Spinal cord (tissue), 10 donors: ENCODE measurements at places on chromosomes 1 and 21. TPM values are rescaled to one million over a fixed set of nuclear protein-coding genes. Genes with fewer than 3 reads are reported as not detected.

ITGB2 gene
- 19.2 TPM for total RNA-seq

DNA sequence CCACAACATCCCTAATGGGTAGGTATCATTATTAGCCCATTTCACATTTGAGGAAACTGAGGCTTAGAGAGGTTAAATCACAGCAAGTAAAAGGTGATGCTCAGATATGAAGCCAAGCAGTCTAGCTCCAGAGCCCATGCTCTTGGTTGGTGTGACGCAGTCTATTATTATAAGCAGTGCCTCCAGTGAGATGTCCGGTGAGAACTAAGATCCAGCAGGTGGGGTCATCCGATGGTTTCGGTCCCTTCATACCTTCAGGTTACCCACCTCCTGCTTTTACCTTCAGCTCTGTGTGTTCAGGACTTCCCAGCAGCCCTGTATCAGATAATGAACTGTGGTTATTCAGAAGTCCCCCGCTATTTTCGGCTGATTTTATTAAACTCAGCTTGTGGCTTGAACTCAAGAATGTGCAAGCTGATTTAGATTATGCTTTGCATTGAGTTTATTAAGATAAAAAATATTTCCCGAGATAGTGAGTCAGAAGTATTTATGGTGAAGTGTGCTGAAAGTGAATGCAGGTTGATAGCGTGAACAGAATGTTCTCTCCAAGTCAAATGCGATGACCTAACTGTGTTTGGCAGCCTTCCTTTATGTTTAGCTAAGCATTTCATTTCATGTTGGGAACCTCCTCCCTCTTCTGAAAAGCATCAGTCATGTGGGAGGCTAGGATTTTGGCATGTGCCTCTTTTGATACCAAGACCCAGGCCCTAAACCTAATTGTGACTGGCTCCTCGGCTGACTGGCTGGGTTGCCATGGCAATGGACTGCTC is 160.9 kb upstream of the UBE2U start:
- no peaks in the 10 kb centered on the region for H3K27me3 ChIP-seq
- peaks cover 4% of the 10 kb centered on the region for H3K4me1 ChIP-seq

KRTAP10-4 gene
- not detected for total RNA-seq

CFAP74 gene
- total RNA-seq: 4.1 TPM

DNA sequence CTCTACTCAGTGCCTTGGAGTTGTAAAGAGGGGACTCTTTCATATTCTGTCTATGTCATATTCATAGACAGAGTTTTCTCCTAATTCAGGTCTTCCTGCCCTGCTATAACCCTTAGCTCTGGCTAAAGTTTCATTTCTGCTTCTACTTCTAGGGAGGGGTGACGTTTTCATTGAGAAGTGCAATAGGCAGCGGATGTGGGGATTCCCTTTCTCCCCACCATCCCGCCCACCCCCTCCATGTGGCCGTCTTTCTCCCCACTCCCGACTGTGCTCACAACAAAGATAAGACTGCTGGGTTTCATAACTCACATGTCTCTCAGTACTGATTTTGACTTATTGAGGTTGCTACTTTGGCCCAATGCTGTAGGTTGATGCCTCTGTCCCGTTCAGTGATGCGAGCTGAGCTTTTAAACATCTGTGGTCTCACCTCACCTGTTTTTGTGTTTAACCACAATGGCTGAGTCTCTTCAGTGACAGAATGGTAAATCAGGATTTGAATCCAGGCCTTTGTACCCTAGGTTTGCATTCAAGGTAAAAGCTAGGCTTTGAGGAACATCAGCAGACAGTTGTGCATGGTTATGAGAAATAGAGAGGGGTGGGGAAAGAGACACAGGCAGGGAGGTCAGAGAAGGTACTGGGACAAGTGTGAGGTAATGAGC is 7.8 kb upstream of the KIF14 start:
- H3K4me3 ChIP-seq: no peak overlapping the region
- no peaks in the 10 kb centered on the region for H3K36me3 ChIP-seq
- H3K27me3 ChIP-seq: no peaks in the 10 kb centered on the region
- peaks cover 13% of the 10 kb centered on the region for H3K4me1 ChIP-seq
- H3K27ac ChIP-seq: no peak overlapping the region

SPRR4 gene
- not detected for total RNA-seq

DYNLT5 gene
- total RNA-seq: 25.4 TPM

- peaks cover 71% of the 10 kb centered on the region for H3K4me1 ChIP-seq
- peaks cover 67% of the 10 kb centered on the region for H3K36me3 ChIP-seq
Measured at GRCh38 chr21:44304877-44305293, 5.0 kb downstream of the PFKL start.

DNA sequence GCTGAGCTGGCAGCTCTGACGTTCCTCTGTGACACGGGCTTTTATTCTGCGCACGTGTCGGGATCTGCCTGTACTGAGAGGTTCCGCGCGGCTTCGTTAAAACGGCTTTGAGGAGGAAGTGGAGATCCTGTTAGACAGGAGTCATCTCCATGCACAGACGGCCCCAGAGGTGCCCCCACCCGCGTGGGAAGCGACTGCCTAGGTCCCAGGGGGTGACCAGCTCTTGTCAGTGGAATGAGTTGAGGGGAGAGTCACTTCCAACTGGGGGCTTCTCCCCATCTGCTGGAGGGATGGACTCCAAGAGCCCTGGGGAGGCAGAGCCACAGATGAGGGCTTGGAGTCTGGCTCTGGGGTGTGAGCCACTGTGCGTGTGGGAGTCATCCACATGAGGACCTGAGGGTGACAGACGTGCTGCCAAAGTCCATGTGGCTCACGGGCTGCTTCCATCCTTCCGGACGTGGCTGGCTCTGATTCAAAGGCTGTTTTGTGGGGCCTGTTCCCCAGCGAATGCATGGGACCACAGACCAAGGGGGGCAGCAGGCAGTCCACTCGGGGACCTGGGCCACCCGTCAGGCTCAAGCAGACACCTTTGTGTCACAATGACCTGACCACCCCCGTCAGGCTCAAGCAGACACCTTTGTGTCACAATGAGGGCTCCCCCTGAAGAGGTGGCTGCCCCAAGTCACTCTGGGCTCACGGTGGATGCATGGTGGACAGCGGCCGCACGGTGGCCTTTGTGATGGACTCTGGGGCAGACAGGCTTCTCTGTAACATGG is 26.8 kb downstream of the PTTG1IP start:
- no peak overlapping the region for H3K27ac ChIP-seq
- peaks cover 42% of the 10 kb centered on the region for H3K36me3 ChIP-seq
- no peak overlapping the region for H3K4me3 ChIP-seq
- peaks cover 20% of the 10 kb centered on the region for H3K4me1 ChIP-seq

DNA sequence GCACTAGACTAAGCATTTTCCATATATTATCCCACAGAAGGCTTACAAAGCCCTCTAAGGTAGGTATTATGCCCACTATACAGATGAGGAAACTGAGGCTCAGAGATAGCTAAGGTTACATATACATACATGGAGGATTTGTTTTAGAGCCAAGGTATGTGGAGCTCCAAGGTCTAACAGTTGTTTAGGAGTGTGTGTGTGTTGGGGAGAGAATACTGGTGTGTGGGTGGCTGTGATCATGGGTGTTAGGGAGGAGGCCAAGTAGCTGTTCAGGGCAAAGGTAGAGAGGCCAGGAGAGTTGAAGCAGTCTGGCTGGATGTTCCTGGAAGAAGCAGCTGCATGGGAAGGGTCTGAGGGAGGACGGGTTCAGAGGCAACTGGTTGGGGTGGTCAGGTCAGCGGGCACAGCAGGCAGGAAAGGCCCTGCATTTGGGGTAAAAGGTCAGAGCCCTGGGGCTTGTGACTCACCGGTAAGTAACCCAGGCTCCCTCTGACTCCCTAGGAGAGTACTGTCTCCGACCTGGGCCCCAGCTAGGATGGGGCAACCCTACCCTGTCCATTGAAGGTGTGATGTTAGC is 5.1 kb upstream of the LDLRAP1 start:
- no peaks in the 10 kb centered on the region for H3K36me3 ChIP-seq
- H3K27ac ChIP-seq: no peak overlapping the region
- DNase-seq: no peak
- peaks cover 10% of the 10 kb centered on the region for H3K4me1 ChIP-seq

DNA sequence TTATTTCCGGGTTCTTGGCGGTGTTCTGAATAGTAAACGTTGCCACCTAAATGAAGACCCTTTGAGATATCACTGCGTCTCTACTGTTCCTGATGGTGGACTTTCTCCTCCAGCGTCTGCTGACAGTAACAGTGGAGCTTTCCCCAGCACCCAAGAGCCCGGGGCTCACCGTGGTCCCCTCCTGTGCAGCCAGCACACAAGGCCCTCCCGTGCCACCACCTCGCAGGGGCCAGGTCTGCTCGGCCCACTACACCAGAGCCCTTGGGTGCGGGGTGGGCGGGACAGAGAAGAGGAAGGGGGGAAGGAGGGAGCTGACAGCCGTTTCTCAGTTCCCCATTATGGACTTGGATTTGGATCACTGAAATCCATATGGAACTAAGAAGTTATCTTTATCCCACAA is 61.2 kb upstream of the TRAPPC10 start:
- no peak overlapping the region for H3K4me3 ChIP-seq
- H3K4me1 ChIP-seq: peaks cover 4% of the 10 kb centered on the region
- H3K27me3 ChIP-seq: no peaks in the 10 kb centered on the region
- no peak overlapping the region for H3K27ac ChIP-seq

RASSF5 gene
- total RNA-seq: 13.7 TPM

ERVH48-1 gene
- 0.17 TPM for total RNA-seq

DNA sequence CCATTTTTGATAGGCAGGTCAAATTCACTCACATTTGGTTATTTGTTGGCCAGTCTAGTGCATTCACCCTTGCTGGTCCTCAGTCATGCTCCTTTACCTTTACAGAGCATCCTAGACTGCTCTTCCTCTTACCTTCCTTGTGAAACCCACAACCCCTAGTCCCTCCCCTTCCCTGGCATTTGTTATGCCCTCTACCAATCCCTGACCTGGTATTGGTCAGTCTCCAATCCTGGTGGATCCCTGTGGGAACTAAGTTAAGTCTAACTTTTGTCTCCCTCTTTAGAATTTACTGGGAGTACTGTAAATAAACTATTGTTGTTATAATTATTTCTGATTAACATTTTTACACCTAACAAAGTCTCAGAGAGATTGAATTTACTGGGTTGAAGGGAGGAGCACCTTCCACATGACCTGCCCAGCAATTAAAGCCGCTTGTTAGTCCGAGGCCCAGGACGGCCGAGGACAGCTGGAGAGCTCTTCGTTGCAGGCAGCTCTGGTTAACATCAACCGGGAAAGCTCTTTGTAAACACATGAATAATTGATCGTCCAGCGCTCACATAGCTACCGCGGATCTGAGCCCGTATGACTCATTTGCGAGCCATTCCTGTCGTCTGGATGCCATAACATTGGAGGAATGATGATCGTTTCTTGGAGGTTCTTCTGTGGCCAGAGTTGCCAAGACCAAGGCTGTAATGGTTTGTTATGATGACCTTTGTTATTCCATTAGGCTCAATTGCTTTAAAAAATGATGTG is 31.9 kb downstream of the MTARC1 start:
- DNase-seq: no peak
- no peak overlapping the region for H3K4me3 ChIP-seq
- H3K27ac ChIP-seq: no peak overlapping the region
- H3K4me1 ChIP-seq: no peaks in the 10 kb centered on the region
- no peaks in the 10 kb centered on the region for H3K27me3 ChIP-seq

DNA sequence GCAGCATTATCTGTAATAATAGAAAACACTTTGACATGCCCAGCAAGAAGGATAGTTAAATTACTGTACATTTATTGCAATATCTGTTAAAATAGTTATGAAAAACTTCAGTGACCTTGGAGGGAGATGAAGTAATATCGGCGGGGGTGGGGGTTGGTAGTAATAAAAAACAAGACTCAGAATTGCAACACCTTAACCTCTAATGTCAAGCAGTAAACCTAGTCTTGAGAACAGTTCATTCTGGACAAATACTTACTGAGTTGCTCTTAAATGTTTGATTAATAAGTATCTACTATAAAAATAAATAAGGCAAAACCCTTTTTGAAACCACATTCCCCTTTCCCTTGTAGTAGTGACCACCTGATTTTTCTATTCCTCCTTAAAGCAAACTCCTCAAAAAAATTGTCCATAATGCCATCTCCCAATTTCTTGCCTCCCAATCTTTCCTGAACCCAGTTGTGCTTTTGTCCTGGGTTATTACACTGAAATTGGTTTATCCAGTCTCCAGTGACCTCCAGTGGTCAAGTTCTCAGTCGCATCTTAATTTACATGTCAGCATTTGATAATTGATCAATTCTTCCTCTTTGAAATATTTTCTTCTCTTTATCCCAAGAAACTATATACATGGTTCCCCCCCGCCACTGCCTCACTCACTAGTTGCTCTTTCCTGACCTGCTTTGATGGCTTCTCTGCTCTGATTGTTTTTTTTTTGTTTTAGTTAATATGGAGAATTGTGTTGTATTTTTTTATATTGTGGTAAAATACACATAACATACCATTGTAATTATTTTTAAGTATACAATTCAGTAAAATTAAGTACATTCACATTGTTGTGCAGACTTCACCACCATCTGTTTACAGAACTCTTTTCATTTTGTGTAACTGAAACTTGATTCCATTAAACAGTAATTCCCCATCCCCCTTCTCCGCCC is 36.8 kb downstream of the RAP1A start:
- DNase-seq: peak; percentile 21
- no peak overlapping the region for H3K4me3 ChIP-seq
- H3K27ac ChIP-seq: no peak overlapping the region
- no peaks in the 10 kb centered on the region for H3K4me1 ChIP-seq
- H3K36me3 ChIP-seq: no peaks in the 10 kb centered on the region
- no peaks in the 10 kb centered on the region for H3K27me3 ChIP-seq

C1orf185 gene
- not detected for total RNA-seq

NLRP3 gene
- total RNA-seq: 5.0 TPM

GRCh38 chr1:213676736-213677135 is 311.0 kb upstream of the PROX1 start:
- no peak overlapping the region for H3K27ac ChIP-seq
- no peaks in the 10 kb centered on the region for H3K36me3 ChIP-seq
- no peaks in the 10 kb centered on the region for H3K27me3 ChIP-seq
- H3K4me3 ChIP-seq: no peak overlapping the region
- no peak for DNase-seq
- H3K4me1 ChIP-seq: no peaks in the 10 kb centered on the region

LRRC8B gene
- 26.7 TPM for total RNA-seq

GRCh38 chr1:171715813-171716251 is 26.0 kb downstream of the VAMP4 start:
- no peaks in the 10 kb centered on the region for H3K27me3 ChIP-seq
- H3K4me3 ChIP-seq: no peak overlapping the region
- no peak overlapping the region for H3K27ac ChIP-seq
- H3K36me3 ChIP-seq: no peaks in the 10 kb centered on the region

HSD17B7 gene
- 29.9 TPM for total RNA-seq

TOR1AIP1 gene
- 74.7 TPM for total RNA-seq

CFAP45 gene
- total RNA-seq: 9.2 TPM

DNA sequence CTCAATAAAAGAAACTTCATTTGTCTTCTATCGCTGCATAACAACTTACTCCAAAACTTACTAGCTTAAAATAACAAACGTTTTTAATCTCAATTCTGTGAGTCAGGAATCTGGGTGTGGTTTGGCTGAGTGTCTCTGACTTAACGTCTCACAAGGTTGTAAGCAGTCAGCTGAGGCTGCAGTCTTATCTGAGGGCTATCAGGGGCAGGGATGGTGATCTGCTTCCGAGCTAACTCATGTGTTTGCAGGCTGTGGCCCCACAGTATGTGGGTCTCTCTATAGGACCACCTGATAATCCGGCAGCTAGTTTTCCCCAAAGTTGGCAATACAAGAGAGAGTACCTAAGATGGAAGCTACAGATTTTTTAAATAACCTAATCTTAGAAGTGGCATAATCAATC is 234.2 kb upstream of the FGGY start:
- no peak for DNase-seq
- no peaks in the 10 kb centered on the region for H3K36me3 ChIP-seq
- H3K4me3 ChIP-seq: no peak overlapping the region

GRCh38 chr1:8377271-8377981 is 59.5 kb downstream of the SLC45A1 start:
- no peaks in the 10 kb centered on the region for H3K27me3 ChIP-seq
- no peak for DNase-seq
- H3K4me1 ChIP-seq: peaks cover 56% of the 10 kb centered on the region
